ENCODE measurements at places on chromosomes 6 and 20.

DNA sequence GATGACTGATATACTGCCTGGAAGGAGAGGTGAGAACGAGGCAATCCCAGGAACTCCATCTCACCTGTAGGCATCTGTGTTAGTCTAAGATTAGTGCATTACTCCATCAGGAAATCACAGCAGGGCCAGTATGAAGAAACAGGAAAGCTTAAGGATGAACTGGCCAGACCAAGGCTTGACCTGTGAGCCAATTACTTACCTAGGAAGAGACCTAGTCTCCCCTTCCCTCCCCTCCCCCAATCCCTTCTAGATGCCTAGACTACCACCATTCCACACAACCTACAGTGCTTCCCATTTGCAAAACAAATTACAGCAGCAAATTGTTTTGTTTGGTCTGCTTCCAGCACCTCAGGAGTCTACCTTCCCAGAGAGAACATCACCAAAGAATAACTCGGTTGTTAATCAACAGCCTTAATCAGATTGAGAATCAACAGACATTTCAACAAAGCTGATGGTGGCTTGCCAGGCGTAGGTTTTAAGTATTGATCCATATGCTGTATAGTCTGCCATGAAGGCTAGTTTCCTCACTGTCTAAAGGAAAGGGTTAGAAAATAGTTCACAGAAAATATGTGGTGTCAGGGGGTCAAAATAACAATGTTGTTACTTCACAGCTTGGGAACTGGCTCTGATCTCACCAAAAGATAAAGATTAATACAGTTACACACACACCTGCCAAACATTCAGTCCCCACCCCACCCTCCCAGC lies 10.1 kb downstream of the PKHD1 start:
- DNase-seq: no peak

GRCh38 chr6:56862415-56863175 lies 92.3 kb upstream of the BEND6 start:
- no peak for DNase-seq

DNA sequence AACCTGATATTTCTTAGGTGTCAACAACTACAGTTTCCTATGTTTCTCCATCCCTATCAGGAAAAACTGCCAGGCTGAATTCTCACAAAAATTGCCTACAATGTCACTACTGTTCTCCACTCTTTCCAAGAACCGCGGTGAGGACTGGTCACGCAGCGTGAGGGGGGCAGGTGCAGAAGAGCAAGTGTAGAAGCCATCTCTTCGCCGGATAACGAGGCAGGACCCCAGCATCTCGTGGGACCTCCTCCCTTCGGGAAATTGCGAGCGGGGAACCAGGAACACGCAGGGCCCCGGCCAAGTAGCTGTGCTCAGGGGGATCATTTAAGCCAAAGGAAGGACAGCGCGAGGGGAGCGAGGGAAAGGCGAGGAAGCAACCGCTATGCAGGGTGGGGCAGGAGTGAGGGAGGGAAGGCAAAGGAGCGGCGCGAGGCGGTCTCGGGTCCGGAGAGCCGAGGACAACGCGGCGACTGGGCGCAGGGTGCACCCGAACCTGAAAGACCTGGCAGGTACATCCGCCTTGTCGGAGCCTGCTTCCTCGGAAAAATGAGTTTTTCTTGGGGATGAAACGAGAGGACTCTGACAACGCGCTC lies 559 bp downstream of the APMAP start:
- DNase-seq: no peak

GRCh38 chr6:157791450-157791849 lies 31.6 kb upstream of the SNX9 start:
- no peak for DNase-seq

- DNase-seq: no peak
Measured at GRCh38 chr6:156948807-156949206, 171.6 kb downstream of the ARID1B start.

DNA sequence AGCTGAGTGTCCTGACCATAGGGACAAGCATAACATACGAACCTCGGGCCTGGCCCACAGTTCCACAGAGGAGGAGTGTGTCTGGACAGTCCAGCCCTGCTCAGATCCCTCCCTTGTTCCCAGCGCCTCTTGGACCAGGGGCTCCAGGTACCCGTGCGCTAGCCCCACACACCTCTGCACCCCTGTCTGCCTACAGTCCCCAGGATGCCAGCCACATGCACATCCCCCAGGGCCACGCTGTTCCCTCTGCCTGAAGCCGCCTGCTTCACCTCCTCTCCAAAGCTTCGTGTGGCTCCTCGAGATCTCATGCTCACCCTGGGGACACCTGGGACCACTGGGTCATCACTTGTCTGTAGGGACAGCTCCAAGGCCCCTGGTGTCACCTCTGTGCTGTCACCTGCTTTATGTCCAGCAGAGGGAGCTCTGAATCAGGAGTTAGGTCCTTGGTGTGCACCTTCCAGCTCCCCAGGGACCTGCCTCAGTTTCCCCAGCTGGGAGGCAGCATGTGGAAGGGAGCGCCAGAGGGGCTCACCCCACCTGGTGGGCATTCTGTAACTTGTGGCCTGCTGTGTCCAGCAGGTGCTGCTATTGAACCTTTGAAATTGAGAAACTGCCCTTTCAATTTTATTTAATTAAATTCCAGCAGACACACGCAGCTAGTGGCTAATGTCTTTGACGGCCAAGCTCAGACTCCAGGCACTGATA lies 7.3 kb upstream of the YTHDF1 start:
- peak; percentile 58 for DNase-seq
